CD4-positive, alpha-beta T cell treated with Interleukin-4 for 1 hour (primary cell): ENCODE measurements at places on chromosomes 1 and 21.

DNA sequence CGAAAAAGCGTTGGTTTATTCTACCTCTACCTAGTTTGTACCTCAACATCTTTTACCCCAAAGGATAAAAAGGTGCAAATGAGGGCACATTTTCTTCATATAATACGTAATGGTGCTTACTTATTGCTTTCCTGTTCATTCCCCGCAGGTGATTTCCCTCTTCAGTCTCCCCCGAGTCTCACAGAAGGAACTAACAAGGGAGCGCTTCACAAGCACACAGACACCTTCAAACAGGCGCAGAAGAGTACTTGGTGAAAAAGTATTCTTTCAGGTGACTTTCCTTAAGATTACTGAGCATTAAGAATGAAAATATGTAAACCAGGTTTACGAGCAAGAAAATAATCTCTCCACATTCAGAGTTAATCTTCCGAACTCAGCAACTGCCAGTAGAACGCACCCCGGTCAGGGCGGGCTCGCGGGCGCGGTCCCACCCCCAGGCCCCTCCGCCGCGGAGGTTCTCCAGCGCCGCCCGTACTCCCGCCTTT lies 511 bp upstream of the RABGAP1L start:
- DNase-seq, result peak; percentile 67

DNA sequence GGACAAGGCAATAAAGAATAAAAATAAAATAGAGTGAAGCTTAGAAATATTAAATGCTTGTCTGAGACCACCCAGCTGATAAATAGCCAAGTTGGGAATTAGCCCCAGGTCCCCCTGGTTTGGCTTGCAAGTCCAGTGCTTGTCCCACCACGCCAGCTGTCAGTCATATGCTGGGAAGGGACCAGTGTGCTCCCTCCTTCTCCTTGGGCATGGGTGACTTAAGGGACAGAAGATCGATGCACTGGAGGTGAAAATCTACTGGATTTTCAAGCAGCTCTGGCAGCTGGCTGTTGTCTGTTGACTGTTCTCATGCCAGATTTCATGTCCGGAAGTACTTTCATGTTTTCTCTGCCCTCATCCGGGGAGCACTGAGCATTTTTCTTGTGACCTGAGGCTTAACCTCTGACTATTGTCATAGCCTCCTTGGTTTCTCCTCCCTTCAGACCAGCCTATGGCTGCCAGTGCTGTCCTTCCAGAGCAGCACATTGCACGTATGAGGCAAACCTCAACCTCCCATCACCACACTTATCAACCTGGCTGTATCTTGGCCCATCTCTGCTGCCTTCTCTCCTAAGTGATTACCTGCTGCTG lies 12.4 kb downstream of the LMOD1 start:
- no peak for DNase-seq

- no peak for DNase-seq
Observed at GRCh38 chr1:28778021-28778420, 33.9 kb upstream of the OPRD1 start.

DNA sequence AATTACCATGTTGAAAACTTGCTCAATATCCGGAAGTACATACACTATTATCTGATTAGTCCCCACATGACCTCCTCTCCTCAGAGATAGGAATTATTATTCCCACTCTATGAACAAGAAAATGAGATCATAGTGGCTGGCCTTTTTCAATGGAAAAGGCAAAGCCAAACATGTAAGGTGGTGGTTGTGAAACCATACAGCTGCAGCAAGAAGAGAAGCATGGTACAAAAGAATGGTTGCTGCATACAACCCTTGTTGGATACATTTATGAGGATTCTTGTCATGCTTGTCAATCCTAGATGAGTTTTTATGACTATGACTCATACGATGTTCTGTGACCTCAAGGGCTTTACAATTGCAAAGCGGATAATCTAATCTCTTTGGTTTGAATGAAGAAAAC lies 514.7 kb downstream of the PLPP3 start:
- DNase-seq, result no peak

- DNase-seq, result no peak
Observed at GRCh38 chr1:208616776-208617175, 372.6 kb upstream of the PLXNA2 start.

- DNase-seq, result no peak
Observed at GRCh38 chr1:213921712-213922111, 66.1 kb upstream of the PROX1 start.

DNA sequence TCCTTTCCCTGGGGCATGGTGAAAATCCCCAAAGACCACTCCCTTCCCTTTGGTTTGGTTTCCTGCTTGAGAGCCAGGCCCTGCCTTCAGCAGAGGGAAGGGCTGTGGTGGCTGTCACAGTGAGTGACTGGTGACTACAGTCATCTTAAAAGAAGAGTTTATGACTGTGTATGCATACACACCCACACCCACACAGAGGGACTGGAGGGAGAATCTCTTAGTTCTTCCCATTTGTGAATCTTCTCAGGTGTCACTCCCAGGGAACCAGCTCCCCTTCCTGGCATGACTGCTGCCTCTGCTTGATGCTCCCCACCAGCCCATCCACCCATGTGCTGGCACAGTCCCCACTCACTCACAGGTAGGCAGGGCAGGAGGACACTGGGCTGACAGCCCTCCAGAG lies 3.9 kb upstream of the KCNA2 start:
- DNase-seq, result no peak

DNA sequence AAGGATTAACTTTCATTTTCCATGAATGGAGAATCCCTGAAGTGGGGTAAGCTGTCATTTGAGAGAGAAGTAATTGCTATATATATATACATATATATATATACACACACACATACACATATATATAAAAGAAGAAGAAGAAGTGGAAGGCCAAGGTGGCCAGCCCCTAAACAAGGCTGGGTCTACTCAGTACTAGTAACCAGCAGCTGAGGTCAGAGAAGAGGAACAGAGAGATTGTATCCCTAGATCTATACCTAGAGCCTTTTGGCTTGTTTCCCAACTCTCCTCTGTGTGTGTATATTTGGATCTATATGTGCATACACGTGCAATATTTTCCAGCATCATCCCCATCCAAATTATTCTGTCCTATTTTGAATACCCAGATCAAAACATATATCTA lies 5.2 kb downstream of the TNFSF4 start:
- DNase-seq, result no peak

- no peak for DNase-seq
Observed at GRCh38 chr1:34130306-34130705, 34.7 kb downstream of the CSMD2 start.

DNA sequence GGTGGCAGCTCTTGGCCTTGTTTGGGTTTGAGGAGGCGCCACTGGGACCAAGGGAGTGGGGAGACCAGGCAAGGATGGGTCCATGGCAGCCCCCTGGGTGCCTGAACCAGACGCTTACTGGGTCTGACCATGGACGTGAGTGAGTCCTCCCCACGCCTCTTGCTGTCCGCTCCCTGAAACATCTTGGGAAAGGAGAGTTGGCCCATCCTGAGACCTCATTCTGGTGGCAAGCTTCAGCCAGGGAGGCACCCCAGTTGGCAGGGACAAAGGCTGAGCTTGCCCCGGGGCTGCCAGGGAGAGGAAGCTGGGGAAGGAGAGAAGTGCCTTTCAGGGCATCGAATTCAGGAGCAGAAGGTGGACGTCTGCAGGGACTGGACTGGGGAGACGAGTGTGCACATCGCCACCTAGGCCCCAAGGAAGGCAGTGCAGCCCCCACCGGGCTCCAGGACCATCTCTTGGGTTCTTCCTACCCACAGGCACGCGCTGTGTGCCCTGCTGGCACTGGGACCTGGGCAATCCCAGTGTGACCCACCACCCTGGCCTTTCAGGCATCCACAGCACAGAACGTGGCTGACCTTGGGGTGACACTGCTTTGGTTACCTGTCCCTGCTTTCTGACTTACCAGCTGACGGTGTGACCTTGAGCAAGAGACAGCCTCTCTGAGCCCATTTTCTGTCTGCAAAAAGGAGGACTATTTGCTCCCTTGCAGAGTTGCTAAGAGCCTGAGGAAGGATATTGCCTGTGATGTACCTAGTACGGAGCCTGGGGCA lies 132.9 kb upstream of the WNT4 start:
- DNase-seq, result no peak

DNA sequence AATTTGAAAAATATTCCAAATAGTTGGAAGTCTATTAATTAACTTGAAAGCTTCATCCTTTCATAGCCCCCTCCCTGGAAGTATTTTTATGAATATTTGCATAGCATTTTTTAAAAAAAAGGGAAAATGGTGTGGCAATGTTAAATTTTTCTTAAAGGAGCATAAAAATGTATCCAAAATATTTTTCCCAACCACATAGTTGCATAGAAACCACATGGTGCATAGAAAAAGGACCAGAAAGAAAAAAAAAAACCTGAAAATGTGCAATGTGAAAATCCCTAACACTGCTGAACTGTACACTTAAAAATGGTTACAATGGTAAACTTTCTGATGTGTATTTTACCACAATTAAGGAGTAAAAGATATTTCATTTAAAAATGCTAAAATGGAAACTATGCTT lies 8.0 kb downstream of the C1orf167 start:
- no peak for DNase-seq

DNA sequence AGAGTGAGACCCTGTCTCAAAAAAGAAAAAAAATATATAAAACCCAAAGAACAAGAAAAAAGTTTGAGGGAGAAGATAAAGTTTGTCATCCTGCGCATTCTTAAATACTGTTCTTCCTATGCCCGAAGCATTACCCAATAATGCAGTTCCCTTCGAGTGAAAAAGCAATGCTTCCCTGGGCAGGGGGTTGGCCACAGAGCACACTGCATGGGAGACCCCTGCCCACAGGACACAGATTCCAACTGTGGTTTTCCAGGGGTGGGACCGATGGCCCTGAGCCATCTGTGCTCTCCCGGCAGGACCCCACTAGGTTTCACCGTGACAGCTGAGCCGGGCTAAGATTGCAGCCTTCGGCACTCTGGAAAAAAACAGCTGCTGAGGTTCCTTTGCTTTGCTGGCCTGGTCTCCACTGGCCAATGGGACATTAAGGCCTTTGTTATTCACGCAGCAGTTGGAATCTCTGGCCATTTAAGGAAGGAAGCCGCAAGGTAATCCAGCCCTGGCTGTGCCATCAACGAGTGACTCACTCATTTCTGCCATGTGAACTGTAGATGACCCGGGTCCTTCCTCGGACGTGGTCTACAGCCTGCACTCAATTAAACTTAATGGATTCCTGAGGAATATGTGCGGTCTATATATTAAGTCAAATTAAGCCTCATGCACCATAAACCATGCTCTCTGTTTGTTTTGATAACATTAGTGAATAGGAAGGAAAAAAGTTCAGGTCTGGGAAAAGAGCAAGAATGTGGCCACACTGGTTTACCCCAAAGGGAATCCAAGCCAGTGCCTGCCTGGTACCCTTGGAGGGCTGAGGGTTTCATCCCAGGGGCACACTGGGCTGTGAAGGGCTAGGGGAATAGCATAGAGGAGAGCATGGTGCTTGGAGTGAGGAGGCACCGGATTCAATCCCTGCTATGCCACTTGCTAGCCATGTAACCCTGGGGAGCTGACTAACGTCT lies 163.2 kb downstream of the ZBTB18 start:
- peak; percentile 36 for DNase-seq

DNA sequence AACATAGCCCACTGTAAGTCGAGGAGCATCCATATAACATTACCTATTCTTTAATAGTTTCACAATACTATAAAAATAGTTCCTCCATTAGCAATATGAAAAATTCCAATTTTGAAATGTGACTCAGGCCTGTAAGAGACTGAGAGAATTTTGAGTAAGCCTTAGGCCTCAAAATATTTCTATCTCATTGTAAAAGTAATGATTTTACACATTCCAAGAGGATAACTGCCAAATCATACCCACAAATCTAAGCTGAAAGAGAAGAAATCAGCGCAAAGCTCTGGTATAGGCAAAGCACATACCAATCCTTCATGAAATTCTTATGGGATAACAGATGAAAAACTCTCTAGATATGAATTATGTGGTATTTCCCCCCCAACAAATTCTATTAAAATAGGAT lies 144.1 kb downstream of the CDC42BPA start:
- no peak for DNase-seq

DNA sequence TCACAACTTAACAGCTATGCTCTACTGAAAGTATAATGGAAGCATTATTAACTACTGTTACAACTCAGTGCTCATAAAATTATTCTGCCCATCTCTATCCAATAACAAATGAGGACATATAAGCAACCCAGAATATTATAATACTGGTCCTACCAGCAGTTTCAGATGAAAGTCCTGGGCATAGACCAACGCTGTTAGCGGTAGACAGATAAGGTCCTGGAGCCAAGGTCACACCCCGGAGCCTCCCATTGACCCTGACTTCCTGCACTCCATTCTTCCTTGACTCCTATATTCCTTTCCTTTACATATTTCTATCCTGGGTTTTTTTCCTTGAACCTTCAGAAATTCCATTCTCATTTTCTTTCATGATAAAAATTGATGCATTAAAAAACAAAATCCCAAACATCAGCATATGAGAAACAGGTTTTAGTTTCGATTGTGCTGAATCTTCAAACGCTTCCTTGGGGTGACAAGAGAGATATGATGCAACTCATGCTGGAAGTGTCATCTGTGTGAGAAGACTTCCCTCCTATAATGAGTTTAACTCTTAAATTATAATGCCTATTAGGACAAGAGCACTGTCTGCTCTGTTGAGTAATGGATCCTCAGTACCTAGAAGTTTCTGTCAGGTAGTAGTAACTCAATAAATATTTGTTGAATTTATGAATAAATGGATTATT lies 831.1 kb downstream of the LRRIQ3 start:
- DNase-seq, result no peak

- DNase-seq, result no peak
Observed at GRCh38 chr1:228100822-228101613, 2.1 kb downstream of the C1orf35 start.

DNA sequence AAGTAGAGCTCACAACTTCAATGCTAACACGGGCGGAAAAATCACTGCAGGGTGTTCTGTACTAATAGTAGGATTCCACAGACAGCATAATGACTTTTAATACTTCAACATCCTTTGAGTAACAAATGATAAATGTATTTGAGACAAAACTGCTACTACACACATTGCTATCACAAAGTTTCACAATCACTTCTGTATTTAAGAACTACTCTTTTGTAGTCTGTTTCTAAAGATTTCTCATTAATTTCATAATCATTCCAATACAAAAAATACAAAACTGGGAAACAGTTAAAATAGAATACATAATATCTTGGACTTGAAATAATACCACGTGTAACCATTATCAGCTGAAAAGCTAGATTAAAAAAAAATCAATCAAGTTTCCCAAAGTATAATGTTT lies 2.7 kb downstream of the HMGN1 start:
- DNase-seq, result no peak

GRCh38 chr1:223001653-223002634 lies 141.1 kb downstream of the TLR5 start:
- DNase-seq, result no peak

DNA sequence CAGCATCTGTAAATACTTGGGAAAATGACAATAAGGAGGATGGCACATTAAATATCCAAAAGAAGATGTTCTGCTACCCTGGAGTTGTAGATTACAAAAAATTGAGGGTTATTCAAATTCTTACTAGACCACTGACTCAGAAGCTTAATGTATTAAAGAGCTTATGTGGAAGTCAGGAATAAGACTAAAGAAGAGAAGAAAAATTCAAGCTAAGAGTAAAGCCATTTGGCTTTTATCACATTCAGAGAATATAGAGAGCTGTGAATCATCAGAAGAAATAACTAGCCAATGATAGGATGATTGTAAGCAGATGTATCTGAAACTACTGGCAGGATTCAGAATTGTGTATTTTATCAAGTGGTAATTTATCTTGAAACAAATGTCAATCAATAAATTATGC lies 237.0 kb downstream of the TBX15 start:
- DNase-seq, result no peak

GRCh38 chr1:160795951-160796383 lies at the start of gene LY9:
Gene LY9 (plus strand): TSS chr1:160796174. CDS start chr1:160796188, 14 bp downstream.
- peak; percentile 95 for DNase-seq
